D721Med (cell line): ENCODE measurements at places on chromosomes 4 and X.

DNA sequence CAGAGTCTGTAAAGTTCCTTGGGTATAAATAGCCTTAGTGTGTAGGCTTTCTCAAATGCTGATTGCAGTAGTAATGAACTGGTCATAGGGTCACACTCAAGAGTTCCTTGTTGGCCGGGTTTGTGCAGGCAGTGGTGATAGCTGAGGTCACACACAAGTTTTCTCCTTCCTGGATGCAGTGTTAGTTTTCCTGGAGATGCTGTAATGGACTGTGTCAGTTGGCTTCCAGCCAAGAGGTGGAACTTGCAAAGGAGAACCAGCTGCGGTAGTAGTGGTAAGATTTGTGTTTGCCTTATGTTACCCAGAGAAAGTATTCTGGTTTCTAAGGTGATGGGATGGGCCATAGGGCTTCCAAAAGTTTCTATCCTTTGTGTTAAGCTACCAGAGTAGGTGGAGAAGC, 409.8 kb upstream of the FRG1 start:
- no peak for DNase-seq

- no peak for DNase-seq
Measured at GRCh38 chr4:763922-764321, 58.3 kb downstream of the PCGF3 start.

DNA sequence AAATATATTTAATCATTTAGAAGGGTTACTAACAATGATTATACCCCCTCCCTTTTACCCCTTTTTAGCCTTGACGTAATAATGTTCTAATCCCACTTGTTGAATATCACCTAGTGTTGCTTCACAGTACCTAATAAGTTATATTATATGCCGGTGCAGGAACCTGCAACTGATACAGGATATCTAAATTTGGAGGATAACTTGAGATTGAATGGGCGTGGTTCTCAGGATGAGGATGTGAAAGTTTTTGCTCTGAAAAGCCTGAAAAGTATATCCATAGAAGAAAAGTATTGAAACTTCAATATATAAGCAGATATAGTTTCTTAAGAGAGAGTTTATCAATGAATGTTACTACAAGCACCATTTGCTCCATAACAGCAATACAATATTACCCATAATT, 59.8 kb downstream of the ZNF711 start:
- DNase-seq = no peak

DNA sequence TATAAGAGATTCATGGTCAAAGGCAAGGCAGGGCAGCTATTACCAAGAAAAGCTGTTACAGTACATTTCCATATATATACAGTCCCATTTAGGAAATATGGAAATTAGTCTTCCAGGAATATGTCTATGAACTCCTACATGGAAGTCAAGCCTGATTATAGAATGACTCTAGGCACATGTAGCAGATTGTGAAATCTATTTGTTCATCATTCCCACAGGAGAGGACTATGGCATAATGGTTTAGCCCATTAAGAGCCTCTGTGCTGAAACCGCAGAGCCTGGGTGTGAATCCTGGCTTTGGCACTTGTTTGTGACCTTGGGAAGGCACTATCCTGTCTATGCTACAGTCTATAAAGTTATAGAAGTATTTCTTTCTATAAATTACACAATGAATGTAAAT, 764.8 kb downstream of the RAPGEF2 start:
- DNase-seq = no peak

GRCh38 chr4:26916195-26916594, 55.6 kb downstream of the STIM2 start:
- no peak for DNase-seq

DNA sequence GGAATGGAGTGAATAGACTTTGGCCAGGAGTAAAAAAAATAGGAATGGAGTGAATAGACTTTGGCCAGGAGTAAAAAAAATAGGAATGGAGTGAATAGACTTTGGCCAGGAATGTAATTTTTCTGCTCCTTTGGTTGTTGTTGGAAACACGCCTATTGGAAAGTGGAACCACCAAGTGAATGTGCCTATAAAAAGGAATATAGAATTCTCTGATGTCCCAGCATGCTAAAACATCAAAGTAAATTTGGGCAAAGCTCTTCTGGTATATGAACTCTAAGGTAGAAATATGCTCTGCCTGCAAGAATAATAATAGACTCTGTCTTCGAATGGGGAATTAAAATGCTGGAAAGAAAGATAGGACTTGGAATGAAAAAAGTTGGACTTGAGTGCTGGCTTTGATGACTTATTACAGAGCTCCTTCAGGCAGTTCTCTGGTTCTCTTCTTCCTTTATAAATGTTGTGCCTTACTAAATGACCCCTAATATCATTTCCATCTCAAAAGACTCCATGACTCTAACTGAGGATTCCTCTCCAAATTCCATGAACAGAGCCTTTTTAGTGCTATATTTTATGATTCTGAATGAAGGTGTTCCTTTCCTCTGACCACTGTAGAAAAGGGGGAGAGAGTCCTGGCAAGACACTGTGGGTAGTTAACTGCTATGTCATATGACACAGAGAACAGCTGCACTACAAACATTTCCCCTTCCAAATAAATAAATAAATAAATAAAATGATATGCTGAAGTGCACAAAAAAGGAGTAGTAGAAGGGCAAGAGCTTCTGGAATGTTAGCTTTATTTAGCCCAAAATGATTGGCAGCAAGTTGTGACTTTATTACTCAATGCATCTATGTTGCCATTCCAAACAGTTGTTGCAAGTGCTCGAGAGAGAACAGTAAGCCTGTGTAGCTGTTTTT, 13.5 kb upstream of the GBA3 start:
- no peak for DNase-seq

- no peak for DNase-seq
Measured at GRCh38 chr4:168099195-168099594, 6.9 kb downstream of the ANXA10 start.
